ENCODE measurements at places on chromosomes 7 and 10.

- DNase-seq: no peak
Observed at GRCh38 chr10:126770809-126771208, 100.3 kb upstream of the C10orf90 start.

DNA sequence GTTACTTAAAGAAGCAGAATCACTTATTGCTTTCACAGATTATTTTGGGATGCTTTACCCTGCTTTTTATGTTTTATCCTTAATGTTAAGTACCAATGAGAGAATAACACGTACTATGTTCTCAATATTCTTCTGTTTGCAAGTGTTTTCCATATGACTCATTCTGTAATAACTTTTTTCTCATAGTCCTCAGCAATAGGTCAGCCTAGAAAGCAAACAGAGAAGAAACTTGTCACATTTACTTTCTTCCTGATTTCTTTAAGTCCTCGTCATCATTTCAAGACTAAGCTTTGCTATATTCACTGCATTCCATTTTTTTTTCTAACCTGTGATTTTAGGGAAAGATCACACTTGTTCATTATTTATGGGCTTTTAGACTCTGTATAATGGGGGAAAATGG, 6.8 kb upstream of the AGR2 start:
- no peak for DNase-seq

GRCh38 chr10:102195296-102195870, 30.7 kb upstream of the ELOVL3 start:
- DNase-seq: no peak

DNA sequence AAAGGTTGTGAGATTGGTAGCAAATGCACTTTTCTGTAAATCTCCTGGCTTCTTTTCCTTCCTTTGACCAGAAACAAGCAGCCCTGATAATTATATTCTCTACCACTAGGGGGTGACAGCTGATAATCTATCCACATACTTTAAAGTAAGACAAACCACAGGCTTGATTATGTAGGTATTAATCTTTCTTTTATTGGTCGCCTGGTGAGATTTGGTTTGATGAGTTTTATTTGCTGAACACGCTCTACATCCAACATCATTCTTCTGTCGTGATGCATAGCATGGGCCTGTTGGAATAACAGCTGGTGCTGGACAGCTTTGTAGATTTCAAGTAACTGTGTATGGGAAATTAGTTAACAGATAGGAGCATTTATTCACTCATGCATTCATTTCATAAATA, 63.5 kb downstream of the ZNF365 start:
- peak; percentile 51 for DNase-seq

- no peak for DNase-seq
Observed at GRCh38 chr10:132785723-132786475, at the start of gene NKX6-2. NKX6-2 (minus strand) TSS chr10:132786147; CDS start chr10:132785948, 199 bp downstream.

DNA sequence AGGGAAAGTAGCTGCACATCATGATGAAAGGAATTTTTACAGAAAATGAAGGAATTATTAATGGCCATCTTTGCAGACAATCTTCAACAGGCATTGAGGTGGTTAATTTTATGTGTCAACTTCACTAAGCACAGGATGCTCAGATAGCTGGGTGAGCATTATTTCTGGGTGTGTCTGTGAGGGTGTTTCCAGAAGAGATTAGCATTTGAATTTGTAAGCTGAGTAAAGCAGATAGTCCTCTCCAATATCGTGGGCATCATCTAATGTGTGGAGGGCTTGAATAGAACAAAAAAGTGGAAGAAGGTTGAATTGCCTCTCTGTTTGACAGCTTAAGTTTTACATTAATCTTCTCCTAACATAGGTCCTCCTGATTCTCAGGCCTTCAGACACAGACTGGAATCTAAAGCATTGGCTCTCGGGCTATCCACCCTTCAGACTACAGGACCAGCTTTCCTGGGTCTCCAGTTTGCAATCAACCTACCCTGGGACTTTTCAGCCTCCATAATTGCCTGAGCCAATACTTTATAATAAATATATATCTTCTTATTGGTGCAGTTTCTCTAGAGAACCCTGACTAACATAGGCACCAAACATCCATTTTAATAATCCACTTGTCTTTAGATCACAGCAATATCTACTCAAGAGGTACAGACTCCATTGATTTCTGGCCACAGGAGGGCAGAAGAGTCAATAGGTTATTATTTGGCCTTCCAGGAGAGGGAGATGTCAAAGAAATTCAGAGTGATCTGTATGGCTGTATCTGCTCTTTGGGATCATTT, 10.5 kb upstream of the CRPPA start:
- DNase-seq: no peak

- DNase-seq: no peak
Observed at GRCh38 chr7:129262324-129262723, 37.5 kb downstream of the AHCYL2 start.

DNA sequence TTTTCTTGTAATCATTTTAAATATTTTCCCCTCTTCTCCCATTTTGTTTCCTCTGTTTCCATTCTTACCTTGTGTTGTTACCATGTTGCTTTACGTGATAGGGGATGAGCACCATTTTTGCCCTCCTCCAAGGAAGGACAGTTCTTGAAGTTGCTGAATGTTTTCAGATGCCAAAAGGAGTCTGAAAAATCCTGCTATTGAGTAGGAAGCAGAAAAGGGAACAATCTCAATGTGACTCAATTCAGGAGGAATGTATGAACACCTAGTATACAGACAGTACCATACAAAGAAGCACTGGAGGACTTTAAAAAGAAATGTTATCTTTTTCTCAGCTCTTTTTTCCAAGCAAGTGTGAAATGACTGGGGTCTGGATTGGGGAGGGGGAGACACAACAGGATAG, 5.1 kb upstream of the NAMPT start:
- DNase-seq: no peak

GRCh38 chr10:33506838-33507661, 172.6 kb upstream of the NRP1 start:
- DNase-seq: no peak

DNA sequence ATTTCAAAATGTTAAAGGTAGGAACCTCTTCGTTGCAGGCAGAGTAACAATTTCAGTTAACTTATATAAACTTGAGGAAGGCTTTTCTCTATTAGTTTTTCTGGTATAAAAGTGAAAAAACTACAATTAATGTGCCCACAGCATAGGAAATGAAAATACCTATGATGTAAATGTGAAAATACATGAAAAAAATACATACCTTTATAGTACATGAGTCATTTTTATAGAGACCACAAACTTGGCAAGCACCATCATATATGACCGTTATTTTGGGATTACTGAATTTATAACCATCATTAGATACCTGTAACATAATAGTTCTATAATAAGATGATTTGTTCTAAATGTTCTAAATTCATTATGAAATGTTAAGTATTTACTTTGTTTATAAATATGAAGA, 42.7 kb downstream of the VWDE start:
- no peak for DNase-seq

- DNase-seq: no peak
Observed at GRCh38 chr10:6346631-6347030, 143.9 kb downstream of the PFKFB3 start.

- DNase-seq: no peak
Observed at GRCh38 chr10:127926455-127926854, 19.6 kb downstream of the PTPRE start.

- no peak for DNase-seq
Observed at GRCh38 chr10:124075231-124075955, 18.0 kb downstream of the CHST15 start.

DNA sequence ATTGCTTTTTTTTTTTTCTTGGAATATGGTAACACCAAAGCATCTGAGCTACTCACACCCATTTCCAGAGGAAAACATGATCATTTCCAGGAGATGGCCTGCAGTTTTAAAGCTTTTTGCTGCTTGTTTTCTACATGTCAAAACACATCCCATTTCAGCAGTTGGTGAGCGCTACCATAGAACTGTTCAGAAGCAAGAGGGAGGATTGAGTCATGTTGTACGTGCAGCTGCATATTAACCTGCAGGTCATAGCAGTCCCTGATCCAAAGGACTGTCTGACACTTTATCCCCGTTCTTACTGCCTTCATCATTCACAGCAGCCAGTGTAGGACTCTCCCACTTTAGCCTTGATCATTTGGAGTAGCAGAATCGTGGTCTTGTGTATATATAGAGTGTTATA, 124.6 kb downstream of the AUTS2 start:
- DNase-seq: no peak

DNA sequence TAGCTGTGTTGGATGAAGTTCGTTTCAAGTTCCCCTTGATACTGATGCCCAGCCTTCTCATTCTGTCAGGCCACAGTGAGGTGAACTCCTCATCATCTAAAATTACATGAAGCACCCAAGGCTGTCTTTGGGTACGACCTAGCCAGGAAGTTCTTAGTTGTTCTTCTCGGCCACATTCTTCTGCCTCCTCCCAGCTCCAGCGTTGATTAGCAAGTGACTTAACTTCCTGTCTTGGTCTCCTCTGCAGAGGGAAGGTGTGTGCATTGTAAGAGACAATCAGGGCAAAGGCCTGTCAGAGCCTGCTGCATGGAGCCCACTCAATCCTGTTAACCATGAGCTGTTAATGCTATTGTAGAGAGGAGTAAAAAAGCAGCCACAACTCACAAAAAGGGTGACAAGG, 43.2 kb upstream of the CPXM2 start:
- no peak for DNase-seq

DNA sequence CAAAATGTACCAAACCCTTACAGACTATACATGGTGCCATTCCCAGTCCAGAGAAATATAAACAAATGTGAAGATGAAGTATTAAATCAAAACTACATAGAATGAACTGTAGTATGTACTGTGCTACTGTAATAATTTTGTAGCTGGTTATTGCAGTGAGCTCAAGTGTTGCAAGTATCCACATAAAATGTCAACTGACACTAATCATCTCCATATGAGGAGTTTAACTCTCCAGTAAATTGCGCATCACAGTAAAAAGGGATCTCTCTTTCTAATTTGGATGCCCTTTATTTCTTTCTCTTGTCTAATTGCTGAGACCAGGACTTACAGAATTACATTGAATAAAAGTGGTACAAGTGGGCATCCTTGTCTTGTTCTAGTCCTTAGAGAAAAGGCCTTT, 165.5 kb downstream of the CPED1 start:
- no peak for DNase-seq

GRCh38 chr7:66699998-66700397, 40.5 kb upstream of the RABGEF1 start:
- DNase-seq: no peak

DNA sequence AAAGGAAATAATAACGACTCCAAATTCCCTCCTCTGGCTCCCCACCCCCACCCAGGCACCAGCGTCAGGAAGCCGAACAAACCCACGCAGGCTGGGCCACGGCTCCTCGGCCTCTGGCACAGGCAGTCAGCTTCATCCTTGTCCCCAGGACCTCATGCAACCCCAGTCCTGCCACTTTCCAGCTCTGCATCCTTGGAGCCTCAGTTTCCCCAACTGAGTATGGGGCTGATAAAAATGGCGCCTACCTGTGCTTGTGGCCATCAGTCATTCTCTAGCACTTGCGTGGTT, 137.1 kb downstream of the RGS10 start:
- no peak for DNase-seq

GRCh38 chr10:43573250-43574000, 991 bp downstream of the ZNF239 start:
- no peak for DNase-seq

DNA sequence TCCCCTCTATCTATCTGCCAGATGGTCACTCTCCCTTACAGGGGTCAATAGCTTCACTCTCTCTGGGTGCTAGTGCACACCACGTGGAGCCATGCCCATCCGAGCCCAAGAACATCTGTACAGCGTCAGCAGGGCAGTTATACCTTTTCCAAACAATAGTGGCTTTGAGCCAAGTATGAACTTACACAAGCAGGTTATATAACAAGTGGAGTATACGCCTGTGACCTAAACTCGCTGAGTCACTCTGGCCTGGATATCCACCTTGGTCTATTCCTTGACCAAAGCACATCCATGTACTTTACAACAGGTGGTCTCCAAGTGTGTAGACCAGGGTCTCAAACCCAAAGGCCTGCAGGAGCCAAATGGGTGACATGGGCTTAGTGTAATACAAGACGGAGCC, 20.3 kb downstream of the PLAC9 start:
- DNase-seq: no peak

DNA sequence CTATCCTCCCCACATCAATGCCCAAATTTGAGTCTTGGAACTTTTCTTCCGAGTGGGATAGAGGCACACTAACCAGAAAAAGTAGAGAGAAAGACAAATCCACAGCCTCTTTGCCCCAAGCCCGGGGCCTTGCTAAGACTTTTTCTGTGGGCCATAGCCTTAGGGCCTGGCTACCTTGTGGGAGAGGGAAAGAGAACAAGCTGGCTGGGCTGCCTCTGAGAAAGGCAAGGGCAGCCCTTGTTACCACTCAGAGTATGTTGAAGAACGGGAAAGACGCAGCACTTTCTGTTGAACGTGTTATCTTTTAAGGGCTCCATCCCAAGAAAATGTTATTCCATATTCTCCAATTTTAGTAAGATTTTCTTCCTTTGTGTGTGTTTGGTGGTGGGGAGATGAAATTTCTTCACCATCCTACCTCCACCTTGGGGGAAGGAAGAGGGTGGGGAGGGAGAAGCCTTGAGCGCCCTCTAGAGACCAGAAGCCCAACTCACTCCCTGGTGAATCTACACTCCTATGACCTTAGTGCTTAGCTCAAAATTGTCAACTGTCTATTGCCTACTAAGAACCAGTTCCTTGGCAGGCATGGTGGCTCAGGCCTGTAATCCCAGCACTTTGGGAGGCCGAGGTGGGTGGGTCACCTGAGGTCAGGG, 3.9 kb upstream of the NRF1 start:
- DNase-seq: peak; percentile 28

DNA sequence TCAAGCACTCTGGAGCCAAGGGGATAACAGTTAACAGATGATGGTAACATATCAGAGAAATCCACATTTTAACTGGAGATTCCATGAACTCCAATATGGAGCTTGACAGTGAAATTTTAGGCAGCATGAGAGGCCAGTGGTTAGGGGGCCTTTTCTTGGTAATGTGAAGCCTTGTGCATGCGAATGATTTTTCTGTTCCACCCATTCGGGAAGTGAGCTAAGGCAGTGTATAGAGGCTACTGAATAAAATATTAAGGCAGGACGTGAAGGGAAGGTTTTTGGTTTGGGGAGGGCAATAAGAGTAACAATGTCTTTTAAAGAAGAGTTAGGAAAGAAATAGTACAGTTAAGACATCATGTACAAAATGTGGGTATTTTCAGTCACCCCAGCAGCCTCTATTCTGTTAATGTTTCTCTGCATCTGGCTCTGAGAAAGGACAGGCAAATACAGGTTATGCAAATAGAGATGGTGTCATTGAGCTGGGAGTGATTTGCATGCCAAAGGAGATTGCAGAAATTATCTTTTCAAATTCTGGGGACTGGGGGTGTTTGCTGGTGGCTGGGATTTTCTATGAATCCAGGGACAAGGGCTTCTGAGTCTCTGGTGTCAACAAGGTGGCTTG, 6.8 kb upstream of the TAS2R60 start:
- no peak for DNase-seq

DNA sequence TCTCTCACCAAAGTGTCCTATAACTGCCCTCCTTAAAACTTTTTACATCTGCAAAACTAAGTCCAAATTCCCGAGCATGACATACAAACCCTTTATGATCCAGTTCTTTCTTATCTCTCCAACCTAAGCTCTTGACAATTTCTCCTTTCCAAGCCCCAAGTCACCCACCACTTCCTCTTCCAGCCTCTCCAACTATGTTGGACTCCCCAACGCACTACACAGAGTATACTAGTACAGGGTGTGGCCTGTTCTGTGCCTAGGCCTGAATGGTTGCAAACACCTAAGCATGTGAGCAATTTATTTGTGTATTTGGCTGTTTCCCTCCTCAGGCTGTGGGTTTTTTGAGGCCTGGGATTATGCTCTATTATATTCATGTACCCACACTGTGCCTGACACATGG, 101.2 kb upstream of the APBB1IP start:
- DNase-seq: no peak

- DNase-seq: no peak
Observed at GRCh38 chr7:1521456-1521855, 9.0 kb upstream of the MAFK start.

- no peak for DNase-seq
Observed at GRCh38 chr10:3215153-3215775, 42.7 kb upstream of the PITRM1 start.

Data from NCI-H1694 (cell line).